ENCODE measurements at places on chromosomes 4 and X.

DNA sequence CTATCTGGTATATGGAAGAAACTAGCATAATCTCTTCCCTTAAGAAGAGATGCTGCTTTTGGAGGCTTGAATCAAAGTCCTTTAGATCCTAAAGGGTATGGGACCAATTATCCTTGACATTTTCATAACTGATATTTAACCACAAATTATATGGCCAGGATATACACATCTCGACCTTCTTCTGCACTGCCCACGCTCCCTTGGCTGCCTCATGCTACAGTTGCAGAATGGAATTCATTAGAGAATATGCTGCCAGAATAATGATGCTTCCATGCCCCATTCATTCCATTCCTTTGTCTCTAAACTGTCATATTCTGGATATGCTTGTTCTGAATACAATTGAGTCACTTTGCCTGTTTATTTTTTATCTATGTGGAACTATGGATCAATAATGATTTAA lies 157.1 kb upstream of the PACRGL start:
- no peak for DNase-seq

DNA sequence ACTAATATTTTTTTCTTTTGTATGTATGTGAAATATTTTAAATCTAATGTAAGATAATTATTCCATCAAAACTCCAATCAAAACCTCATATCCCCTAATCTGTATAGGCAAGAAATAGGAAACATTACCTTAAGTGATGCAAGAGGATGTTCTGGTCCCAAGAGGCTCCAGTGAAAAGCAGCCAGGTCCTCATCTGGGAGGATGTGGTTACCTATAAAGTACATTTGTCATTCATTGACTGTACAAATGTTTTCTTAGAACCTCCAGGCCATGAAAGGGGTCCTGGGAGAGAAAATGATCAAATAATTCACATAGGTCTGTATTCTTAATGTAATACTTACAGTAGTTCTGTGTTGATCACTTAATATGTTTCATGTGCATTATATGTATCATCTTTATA lies 25.5 kb downstream of the FAM120C start:
- DNase-seq = no peak

- no peak for DNase-seq
Measured at GRCh38 chr4:82560853-82561785, 669 bp downstream of the TMEM150C start.

DNA sequence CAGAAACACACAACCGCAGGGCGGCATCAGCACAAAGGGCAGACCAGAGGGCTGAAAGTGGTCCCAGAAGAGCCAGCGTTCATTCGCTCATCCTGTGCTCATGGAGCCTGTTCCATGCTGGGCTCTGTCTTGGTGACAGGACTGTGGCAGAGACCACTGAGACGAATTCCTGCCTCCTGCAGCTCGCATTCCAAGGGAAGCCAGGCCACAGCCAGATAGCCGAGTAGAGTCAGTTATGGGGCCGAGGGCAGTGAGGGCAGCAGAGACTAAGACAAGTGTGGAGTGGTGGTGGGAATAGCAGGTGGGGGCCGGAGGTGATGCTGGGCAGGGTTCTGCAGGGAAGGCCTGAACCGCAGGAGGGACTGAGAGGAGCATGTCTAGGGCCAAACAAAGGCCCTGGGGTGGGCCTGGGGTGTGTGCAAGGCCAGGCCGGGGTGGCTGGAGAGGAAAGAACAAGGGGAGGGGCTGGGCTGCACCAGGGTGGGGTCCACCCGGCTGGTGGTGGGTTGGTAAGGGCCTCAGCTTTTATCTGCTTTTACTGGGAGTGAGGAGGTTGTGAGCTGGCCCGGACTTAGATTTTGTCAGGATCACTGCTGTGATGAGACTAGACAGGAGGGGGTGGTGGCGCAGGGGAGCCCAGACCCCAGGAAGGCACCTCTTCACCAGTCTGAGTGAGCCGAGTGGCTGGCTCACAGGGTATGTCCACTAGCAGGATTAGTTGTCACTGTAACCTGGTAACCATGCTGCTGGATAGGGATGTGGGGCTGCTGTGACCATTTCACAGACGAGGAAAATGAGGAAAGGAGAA lies 6.3 kb downstream of the PSAPL1 start:
- no peak for DNase-seq

GRCh38 chrX:154116426-154117211 lies 19.1 kb upstream of the MECP2 start:
- DNase-seq = no peak

DNA sequence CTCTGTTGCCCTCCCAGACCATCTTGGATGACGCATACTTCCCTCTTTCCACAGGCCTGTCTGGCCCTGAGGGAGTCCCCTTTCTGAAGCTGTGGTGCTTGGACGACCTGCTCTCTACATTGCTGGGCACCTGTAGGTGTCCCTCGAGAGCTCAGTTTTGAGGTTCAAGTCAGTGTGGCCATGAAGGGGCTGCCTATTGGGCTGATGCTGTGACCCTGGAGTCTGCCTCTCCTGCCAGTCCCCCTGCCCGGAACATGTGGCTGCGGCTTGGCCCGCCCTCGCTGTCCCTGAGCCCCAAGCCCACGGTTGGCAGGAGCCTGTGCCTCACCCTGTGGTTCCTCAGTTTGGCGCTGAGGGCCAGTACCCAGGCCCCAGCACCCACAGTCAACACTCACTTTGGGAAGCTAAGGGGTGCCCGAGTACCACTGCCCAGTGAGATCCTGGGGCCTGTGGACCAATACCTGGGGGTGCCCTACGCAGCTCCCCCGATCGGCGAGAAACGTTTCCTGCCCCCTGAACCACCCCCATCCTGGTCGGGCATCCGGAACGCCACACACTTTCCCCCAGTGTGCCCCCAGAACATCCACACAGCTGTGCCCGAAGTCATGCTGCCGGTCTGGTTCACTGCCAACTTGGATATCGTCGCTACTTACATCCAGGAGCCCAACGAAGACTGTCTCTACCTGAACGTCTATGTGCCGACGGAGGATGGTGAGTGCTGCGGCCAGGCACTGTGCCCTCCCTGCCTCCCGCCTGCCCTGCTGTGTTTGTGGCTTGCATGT lies 3.0 kb downstream of the NLGN3 start:
- DNase-seq = peak; percentile 11

DNA sequence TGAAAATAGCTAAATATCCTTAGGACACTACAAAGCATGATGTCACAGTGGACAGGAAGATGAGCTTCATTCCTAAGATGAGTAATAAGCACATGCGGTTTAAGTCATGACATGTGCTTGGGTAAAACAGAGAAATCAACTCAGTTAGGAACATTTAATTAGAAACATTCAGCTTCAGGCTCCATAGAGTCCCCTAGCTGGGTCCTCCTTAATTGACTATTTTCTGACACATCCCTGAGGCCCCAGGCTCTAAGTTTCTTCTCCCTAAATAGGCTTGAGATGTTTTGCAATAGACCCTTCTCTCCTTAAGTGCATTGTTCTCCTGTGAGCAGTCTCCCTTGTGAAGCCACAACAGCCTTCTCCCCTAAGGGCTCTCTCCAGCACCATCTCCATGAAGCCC lies 70.4 kb upstream of the ANXA3 start:
- peak; percentile 63 for DNase-seq

GRCh38 chr4:185218312-185218711 lies 8.9 kb downstream of the SNX25 start:
- DNase-seq = no peak

DNA sequence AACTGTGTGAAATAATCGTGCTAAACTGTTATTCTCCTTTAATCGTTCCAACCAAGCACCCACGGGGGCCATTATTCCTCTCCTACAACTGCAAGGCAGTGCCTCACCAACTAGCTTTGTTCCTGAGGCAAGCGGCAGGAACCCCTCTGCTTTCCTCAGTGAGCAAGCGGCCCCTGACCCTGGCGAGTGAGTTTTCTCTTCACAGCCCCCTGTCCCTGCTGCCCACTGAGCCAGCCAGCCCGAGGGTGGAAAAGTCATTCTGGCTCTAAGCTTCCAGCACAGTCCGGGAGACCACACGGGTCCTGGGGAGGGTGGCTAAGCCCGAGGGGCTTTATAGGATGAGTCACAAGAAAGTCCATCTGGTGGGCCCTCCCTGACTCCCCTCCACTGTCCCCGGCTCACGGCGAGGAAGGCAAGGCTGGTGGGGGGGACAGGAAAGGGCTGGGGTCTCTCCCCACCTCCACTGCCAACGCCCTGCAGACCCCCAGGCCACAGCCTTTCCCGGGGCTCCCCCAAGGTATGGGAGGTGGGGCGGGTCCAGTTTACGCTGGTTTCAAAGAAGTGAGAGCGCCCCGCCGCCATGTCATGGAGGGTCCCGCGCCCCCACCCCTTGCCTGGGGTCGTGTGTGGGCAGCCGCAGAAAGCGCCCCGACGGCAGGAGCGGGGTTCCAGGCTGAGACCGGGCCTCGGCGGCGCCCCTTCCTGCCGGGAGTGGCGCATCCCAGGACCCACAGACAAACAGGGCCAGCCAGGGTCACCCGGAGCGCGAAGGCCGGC lies 45.0 kb downstream of the CPLX1 start:
- DNase-seq = no peak

DNA sequence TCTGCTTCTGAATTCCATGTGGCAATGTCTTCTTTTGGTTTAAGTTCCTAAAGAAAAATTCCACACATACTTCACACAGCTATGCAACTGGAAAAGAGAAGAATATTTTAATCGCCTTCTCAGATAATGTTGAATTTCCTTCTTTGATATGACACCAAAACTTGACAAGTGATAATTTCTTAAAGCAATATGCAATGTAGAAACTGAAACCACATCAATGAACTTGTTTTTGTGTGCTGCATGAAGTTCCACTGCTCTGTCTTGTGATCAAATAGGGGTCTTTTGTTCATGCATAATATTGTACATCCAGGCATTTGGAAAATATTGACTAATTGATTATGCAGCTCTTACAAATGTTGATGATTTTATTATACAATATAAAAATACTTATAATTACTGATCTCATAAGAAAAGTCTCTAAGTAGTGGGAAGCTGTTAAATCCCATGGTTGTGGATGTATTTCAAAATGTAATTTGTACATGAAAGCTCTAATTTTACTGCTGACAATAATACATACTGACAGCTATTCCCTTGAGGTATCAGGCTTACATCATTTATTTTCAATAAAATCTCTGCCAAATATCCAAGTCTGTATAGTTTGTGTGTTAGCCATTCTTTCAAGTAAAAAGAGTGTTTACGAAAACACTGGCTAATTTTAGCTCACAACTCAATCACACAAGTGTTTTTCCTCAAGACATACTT lies 56.5 kb downstream of the AGA start:
- no peak for DNase-seq

Measured in suppressor macrophage (primary cell).